Activated T-helper 1 cell treated with anti-CD3 and anti-CD28 coated beads, Interleukin-12 subunit alpha, Interleukin-12 subunit beta, Interleukin-2, Interleukin-4 antibody, amounts not matched to agents 30 ng/mL and 10 ng/mL and 1 ng/mL, durations not matched to agents 14 hours and 24 hours and 36 hours (primary cell): ENCODE measurements at places on chromosomes 6 and 20.
A peak's percentile ranks its signal among the peaks of the same experiment; 100 is the strongest.

DNA sequence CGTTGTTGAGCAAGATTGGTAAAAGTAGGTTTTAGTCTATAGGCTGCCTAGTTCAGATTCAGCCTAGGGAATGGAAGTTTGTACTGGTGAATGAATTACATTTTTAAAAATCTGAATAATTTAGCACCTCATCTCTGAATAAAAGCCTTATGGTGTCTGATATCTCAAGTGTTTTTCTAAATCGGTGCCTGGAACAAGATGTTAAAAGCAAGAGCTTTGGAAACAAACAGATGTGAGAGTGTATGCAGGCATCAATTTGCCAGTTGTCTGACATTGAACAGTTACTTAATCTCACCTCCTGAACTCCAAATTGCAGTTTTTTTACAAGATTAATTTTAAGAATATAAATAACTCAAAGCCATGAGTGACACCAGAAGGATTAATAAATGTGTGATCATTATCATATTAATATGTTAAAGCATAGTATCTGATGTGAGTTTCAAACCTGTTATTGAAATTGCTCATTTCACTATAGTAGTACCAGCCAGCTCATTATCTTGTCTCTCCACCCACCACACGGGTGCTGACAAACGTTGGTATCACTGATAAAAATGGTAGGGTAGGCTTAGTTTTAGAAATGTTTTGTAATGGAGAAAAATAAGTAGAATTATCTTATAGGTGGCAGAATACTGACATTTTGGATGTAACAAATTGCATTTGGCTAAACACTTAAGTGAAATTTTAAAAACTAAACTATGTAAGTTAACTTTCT lies 157.3 kb downstream of the FAM83B start:
- DNase-seq = no peak

DNA sequence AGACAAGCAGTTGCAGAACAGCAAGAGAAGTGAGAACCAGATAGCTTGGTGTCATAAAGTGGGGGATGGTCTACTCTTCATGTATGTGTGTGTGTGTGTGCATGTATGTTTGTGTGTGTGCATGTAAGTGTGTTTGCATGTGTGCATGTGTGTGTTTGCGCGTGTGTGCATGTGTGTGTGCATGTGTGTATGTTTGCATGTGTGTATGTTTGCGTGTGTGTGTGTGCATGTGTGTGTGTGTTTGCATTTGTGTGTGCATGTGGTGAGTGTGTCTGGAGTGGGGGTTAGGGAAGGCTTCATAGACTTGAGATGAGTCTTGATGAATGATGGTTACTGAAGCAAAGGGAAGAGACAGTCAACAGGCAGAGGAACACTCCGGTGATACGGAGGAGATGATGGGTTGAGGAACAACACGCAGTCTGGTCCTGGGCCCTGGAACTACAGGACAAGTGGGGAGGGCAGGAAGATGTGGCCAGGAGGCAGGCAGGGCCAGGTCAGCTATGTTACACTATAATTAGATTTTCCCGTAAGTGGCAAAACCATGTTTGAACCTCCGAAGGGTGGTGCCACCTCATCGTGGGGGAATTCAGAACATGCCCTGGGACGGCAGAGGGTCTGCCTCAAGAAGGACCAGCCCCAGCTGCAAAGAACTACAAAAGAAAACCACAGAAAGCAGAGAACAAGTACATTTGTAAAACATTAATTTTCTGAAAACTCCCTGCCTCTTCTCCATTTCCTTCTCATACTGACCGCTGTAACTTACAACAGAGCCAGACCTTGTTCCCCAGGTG lies 38.7 kb upstream of the PDE10A start:
- no peak for DNase-seq

DNA sequence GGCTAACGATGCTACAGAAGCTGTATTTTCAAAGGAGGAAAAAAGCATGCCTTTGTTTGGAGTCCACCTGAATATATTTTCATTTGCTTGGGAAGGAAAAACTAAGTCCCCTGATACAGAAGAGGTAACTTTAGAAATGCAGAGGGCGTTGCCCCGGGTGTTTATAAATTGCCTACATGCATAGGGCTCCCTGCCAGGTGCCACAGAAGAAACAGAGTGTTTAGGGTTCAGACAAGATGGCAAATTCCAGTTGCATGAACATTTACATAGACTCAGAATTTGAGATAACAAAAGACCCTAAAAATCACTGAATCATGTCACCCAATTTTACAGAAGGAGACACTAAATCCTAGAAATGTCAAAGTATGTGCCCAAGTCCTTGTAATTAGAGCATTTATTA lies 19.9 kb downstream of the RIN2 start:
- no peak for DNase-seq

- no peak for DNase-seq
Observed at GRCh38 chr6:120373185-120373584, 961.1 kb downstream of the TBC1D32 start.

- DNase-seq = no peak
Observed at GRCh38 chr6:113120224-113120581, 736.9 kb upstream of the MARCKS start.

GRCh38 chr6:80465513-80465912 lies 359.0 kb downstream of the BCKDHB start:
- no peak for DNase-seq

DNA sequence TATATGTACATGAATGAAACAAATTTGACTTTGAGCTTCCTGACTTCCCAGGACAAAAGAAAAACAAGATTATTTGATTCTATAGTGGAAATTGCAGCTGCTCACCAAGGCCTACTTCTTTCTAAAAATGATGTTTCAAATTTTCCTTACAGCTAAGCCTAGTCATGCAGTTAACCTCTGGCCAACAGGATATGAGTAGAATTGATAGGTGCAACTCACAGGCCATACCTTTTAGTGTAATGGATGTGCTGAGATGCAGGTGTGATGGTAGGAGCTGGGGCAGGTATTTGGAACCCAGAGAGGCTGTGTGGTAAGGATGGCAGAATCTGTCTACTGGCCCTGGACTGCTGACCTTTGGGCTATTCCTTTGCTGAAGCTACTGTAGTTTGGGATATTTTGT lies 230.9 kb upstream of the PREP start:
- no peak for DNase-seq

DNA sequence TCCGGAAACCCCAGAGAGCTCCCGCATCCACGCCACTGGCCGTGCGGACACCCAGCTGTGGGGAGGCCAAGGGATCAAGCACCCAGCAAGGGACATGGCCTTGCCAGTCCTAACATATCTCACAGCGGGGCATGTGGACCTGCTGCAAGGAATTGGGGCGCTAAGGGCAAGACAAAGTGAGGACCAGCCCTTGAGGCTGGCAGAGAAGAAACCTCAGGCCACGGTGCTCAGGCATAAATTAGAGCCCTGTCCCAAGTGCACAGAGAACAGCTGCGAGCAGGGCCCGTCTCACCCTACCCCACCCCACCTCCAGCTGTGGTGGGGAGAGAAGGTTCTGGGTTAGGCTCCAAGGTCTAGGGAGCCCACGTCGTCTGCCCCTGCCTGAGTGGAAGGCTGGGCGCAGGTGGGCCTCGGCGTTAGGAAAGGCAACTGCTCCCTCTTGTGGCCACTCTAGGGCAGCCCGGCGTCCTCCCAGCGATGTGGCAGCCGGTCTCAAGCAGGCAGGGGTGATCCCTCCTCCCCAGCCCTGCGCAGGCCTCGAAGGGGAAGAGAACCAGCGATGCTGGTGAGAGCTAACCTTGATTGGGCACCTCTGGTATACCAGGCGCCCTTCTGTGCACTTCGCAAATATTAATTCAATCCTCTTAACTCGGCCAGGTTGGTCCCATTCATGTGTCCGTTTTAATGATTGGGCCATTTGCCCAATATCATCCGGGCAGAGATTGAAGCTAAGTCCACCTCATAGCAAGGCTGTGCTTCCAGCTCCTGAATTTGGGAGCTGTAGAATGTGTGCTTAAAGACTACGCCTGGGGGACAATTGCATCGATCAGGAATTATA lies 235.8 kb downstream of the NFATC2 start:
- peak; percentile 49 for DNase-seq

GRCh38 chr20:34964486-34964885 lies 8.8 kb downstream of the MYH7B start:
- no peak for DNase-seq

- no peak for DNase-seq
Observed at GRCh38 chr6:116533233-116533957, 12.1 kb downstream of the TRAPPC3L start.

DNA sequence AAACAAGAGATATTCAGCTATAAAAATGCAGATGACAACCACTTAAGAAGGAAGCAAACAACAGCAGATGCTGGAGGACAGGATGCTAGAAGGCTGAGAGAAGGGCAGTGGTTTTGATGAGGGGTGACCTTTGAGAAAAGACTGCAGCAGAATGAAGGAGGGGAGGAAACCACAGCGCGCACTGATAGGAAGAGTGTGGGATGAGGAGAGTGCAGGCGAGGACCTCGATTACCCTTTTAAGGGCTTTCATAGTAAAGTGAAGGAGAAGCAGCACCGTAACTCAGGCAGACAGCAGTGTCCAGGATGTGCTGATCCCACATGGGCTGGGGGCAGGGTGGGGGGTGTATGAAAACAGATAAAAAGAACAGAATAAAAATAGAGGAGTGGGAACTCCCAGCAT lies 19.2 kb downstream of the ZBTB2 start:
- DNase-seq = no peak

- DNase-seq = no peak
Observed at GRCh38 chr6:157715728-157716164, 107.3 kb upstream of the SNX9 start.

DNA sequence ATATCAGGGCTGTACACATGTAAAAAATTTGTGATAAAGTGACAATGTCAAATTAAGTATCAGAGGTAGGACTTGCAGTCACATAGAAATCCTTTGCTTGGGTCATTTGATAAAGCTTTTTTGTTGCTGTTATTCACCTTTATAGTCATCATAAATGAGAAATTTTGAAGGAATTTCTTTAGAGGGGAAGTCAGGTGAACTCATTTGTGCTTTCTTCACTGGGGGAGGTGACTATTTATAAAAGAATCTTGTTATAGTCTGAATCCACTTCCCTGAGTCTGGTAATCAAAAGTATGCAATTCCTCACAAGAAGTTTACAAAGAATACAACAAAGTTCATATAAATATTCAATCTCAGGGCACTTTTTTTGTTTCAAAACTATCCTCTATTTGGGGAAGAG lies 47.7 kb downstream of the FRK start:
- DNase-seq = no peak

DNA sequence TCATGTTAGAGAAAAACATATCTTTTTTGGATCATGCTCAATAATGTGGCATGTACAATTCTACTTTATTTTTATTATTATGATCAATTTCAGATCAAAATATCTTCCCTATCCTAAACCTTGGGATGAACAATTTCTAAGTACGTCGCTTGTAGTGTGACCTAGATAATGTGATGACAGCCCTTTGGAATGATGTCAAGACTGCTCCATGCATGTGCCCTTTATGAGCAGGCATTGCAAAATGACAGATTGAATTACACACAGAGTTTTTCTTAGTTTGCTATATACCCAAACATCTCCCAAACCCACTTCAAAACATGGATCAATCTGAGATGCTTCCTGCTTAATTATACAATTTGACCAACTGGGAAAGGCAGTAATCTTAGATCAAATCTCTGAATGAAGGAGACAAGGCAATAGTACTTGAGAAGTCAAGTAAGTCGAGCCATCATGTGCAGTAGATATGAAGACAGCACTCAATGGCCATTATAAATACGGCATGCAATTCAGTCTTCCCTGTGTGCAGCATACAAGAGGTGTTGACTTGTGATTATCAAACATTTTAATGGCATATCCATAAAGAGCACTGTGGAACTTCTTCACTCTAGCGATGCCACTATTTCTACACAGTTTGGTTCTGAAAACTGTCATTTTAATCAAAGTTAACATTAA lies 294.8 kb downstream of the RNF144B start:
- DNase-seq = no peak

DNA sequence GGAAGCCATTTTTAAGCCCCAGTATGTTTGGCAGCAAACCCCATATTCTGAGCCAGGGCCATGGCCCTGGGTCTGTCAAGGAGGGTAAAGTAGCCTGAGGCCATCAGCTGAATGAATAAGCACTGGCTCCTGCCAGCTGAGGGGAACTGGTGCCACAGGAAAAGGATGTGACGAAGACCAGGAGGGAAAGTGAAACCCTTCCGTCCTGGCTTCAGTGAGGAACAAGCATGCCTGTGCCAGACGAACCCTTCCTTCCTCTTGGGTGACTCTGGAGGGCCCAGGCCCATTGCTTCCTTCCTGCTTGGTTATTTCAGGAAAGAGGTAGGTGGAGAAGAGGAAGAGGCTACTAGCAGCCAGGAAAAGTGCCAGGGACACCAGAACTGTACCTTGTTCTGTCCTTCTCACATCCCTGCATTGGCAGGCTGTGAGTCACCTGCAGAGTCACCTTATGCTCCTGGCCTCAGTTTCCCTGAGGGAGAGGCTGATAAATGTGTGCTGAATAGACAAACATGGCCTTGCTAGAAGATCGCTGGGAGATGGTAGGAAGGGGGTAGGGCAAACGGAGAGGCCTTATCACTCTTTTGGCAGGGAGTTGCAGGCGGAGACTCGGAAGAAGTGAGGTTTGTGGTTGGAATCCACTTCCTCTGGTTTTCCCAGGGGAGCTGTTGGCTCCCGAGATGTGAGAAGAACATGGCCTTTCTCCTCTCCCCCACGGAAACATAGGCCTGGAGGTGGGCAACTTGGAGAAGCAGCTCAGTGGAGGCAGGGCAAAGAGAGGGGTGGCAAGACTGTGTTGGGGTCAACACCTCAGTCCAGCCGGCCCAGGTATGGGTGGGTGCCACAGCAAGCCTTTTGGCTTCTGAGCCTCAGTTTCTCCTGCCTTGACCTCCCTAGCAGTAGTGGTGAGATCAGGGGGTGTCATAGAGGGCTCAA lies 37.4 kb downstream of the COX4I2 start:
- DNase-seq = peak; percentile 71

- no peak for DNase-seq
Observed at GRCh38 chr6:15359335-15359862, 113.5 kb downstream of the JARID2 start.

DNA sequence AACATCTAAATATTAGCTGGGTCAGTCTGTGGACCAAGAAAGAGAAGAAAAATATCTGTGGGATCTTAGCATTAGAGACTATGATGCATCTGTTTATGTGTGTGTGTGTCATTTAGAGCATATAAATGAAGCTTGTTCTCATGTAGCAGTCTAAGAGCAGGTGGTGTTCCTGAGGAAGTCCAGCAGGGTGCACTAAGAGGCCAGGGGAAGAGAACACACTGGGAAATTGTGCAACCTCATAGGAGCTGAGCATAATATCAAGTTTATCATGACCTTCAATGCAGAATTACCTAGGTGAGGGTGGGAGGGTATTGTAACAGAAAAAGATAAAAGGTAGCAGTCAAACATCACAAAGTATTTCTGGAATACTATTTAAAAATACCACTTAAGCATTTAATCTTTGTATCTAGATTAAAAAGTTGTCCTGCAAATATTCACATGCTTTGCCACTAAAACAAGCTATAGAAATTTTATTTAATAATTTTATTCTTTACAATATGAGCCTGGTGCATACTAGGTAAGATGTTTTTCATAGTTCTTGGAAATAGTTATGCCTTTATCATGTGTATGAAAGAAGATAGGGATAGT lies 80.5 kb downstream of the SMPDL3A start:
- DNase-seq = no peak
